ENCODE measurements at places on chromosomes 4 and X.

DNA sequence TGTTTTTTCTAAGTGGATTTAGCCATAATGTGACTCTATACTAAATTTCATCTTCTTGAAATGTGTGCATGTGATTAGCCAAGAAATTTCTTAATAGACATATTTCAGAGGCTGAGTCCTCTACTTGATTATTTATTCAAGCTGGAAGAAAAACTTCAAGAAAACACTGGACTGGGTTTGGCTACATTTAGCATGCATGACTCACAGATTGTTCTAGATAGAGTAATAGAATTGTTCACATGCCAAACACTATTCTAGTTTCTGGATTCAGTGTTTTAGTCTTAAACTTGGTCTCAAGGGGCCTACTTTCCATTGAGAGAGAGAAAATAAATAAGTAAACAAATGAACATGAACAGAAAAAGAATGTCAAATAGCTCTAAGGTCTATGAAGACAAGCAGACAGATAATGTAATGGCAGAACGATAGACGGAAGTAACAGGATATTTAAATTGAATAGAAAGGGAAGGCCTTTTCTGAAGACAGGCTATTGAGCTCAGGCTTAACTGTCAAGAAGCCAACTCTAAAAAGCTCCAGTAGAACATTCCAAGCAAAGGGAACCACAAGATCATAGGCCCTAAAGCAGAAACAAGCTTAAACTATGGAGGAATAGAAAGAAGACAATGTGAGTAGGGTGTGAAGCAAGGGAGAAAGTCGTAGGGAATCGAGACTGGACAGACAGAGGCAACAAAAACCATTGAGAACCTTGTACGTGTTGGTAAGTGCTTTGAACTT, 104.6 kb downstream of the TMEM144 start:
- DNase-seq = no peak

- DNase-seq = no peak
Measured at GRCh38 chrX:13284570-13284969, 35.3 kb downstream of the ATXN3L start.

- no peak for DNase-seq
Measured at GRCh38 chr4:95549246-95550114, 707 bp upstream of the UNC5C start.

- no peak for DNase-seq
Measured at GRCh38 chrX:369563-370101, 17.1 kb downstream of the PPP2R3B start.

DNA sequence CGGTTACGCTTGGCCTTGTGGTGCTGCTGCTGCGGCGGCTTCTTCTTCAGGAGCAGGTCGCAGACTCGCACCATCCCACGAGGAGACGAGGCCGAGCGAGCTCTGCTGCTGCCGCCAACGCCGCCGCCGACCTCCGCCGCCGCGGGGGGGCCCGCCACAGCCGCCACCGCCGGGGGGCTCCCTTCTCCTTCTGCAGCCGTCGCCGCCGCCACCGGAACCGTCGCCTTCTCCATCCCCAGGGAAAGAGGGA, 237 bp downstream of the ANKRD17 start:
- DNase-seq = no peak

GRCh38 chr4:182554736-182555135, 311.5 kb downstream of the TENM3 start:
- DNase-seq = no peak

GRCh38 chr4:148998719-148999118, 556.5 kb upstream of the NR3C2 start:
- no peak for DNase-seq

GRCh38 chr4:25859429-25860148, 3.2 kb downstream of the SEL1L3 start:
- no peak for DNase-seq

- no peak for DNase-seq
Measured at GRCh38 chr4:39978904-39979303, 1.2 kb upstream of the PDS5A start.

DNA sequence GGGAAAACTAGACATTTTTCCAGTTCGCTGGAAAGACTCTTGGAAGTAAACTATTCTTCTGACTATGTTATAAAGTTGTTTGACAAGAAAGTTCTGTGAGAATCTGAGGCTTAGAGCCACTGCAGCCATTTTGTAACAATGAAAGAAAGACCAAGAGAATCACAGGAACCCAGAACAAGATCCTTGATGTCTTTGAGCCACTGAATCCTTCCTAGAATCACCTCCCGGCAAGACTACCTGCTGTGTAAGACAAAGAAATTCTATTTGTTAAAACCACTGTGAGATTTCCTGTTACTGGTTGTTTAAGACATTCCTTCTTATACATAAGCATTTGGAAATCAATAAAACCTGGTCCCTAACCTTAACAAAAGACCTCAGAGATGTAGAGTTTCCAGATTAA, 175.7 kb upstream of the RASGEF1B start:
- DNase-seq = no peak

DNA sequence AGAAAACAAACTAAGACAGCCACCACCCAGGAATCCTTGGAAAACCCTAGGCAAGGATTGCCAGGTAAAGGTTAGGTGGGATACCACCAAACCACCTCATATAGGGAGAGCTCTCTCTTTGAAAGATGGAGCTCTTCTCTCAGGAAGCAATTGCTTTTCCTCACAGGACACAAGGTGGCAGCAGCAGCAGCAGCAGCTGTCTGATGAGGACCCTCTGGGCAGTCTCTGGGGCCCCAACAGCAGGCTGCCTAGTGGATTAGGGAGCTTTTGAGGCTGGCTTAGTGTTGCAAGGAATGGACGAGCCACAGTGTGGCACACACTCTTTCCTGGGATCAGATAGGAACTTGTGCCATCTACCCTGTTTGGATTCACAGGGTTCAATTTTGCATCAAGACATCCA, 41.4 kb upstream of the CHRDL1 start:
- no peak for DNase-seq
